ENCODE measurements at places on chromosomes 4 and X.

- DNase-seq = no peak
Observed at GRCh38 chr4:173189117-173189693, 20.6 kb downstream of the GALNT7 start.

GRCh38 chr4:55933611-55934010 is 15.1 kb upstream of the CEP135 start:
- DNase-seq = no peak

GRCh38 chr4:185339941-185340340 is 55.8 kb downstream of the LRP2BP start:
- no peak for DNase-seq

- no peak for DNase-seq
Observed at GRCh38 chr4:56048383-56048701, 99.6 kb downstream of the CEP135 start.

DNA sequence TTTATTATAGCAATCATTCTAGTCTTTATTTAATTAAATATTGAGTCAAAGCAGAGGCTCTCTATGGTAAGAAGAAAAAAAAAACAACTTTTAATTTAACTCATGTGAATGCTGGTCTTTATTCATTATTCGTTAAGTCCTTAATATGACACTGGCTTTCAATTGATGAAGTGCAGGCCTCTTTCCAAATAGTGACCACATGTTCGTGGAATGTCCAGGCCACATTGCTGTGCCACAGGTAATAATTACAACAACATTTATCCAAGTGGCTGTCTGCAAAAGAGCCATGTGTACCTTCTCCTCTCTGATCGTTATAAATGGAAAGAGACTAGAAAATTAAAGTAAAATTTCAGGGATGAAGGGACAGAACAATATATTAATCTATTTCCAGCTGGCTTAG is 220.1 kb upstream of the PABPC4L start:
- no peak for DNase-seq

DNA sequence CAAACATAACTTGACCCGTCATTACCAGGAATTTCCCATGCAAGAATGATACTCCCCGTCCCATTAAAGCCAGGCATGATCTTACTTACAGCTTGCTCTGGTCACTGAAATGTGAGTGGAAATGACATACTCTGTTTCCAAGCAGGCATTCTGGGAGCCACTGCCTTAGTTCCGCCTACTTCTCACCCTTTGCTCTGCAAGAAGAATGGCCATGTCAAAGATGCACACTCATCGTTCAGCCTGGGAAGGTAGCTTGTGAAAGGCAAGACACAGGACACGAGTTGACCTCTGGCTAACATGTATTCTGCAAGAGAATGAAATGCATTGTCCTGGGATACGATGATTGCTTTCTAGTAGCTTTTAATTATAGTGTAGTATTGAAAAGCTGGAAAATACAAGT is 1144.4 kb downstream of the NLGN4X start:
- no peak for DNase-seq

DNA sequence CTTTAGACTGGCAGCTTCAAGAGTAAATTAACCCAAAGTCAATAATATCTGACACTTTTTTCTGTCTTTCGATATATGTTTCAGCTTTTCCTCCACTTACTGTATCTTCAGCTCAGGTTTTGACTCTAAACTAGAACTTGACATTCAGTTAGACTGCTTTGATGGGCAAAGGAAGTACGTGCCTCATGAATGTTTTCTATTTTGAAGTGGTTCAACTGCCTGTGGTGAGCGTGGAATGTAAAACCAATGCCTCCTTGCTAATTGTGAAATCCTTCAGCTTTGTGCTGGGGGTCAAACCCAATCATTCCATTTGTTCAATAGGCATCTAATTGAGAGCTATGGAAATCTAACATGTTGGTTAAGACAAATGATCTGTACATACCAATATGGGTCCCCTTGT is 857.0 kb upstream of the HTR2C start:
- no peak for DNase-seq

DNA sequence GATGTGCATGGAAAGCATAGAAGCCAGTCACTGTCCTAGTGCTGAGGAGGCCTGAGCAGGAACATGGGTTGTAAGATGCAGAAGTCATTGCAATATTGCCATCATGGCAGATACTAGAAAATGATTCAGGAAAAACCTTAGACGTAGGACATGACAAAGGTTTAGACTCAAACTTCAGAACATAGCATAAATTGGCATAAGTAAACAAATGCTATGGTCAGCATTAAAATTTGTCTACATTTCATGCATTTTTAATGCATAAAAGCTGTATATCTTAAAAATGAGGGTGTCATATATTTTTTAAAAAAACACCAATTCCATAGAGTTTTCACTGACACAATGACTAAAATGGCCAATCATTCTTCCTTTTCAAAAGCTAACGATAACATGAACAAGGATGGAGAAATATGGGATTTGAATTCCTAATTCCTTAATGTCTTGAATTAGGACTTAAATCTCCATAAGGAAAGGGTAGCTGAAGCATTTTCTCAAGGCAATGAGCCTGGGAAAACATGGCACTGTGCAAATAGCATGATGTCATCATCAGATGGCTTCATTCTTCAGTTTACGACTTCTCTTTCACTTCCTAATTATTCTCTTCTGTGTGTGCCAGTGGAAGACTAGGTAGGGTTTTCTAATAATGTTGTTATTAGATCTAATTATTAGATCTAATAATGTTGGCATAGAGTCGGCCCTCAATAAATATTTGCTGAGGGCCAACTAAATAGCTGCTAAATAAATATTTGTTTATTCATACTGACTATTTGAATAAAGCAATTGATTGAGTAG is 125.1 kb upstream of the FRG1 start:
- no peak for DNase-seq

GRCh38 chrX:145818186-145819113 is 821 bp downstream of the SLITRK2 start:
- no peak for DNase-seq

DNA sequence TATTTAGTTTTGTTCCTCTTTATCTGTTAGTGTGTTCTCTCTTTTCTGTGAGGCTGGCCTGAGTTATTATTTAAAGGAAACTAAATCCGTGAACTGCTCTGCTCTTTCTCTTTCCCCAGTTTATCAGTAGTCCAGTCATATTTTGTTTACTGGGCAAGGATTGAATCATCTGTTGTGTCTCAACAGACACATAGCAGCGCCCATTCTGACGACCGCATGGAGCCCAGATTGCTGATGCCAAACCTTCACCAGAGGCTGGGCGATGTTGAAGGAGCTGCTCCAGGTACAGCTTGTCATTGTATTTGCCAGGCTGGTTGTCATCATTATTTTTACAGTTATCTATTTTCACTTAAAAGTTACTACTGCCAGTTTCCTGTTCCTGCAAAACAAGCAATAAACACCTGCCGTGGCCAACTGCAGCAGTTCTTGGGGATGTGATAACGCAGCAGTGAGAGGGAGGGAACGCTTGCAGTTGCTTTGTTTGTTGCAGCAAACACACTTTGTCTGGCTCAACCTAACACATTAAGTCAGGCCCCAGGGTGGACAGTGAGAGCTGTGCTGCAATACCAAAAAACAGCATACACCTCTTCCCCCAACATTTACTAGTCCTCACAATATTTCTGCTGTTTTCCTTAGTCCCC is 10.1 kb downstream of the REELD1 start:
- no peak for DNase-seq

- DNase-seq = no peak
Observed at GRCh38 chr4:70559924-70560323, 32.1 kb upstream of the AMBN start.

DNA sequence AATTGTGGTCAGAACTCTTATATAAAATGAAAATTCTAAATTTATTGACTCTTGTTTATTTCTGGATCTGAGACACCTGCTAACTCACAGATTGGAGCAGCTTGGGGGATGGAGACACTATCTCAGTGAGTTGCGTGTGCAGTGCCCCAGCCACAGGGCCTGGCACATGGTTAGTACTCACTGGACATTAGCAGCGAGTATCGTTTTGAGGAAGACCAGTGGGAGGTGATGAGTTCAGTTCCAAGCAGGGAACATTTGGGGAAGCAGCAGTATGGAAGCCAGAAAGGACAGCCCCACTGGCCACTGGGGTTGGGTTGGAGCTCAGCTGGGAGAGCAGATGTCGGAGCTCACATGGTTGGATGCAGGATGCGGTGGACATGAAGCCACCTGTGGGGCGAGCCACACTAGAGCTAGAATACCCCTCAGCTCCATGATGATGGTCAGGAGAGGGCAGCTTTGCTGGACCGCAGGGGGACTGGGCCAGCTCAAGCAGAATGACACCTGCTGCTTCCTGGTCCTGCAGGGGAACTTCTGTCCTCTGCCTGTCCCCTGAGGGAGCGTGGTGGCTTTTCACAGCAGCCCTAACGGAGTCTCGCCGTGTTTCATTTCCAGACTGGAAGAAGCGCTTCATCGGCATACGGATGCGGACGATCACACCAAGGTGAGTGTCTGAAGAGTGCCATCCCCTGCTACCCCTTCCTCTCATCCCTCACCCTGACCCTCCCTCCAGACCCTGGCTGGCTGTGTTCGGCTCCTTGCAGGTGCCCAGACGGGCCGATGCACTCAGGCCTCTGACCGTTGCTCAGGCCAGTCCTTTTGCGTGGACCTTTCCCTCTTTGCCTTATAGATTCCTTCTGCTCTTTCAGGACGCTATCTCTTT is 32.5 kb downstream of the HTRA3 start:
- peak; percentile 63 for DNase-seq

- DNase-seq = no peak
Observed at GRCh38 chrX:148498067-148498466, 2.4 kb upstream of the AFF2 start.
